ENCODE measurements at places on chromosomes 4 and X.

DNA sequence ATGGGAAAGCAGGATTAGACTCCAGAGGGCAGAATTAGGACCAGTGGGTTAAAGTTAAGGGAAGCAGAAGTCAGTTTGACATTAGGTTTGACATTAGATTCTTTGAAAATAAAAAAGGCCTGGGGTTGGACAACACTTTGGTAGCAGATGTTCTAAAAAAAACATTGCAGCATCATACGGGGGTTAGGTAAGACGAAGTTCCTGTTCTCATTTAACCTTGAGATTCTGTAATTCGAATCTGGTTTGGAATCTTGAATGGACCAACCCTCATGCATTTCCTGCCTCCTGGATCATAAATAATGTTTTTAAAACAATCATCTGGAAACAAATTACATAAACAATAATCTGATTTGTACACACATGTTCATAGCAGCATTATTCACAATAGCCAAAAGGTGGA lies 181.0 kb downstream of the SHROOM3 start:
- DNase-seq, result no peak

- DNase-seq, result no peak
Measured at GRCh38 chr4:81724925-81725329, 253.2 kb upstream of the RASGEF1B start.

GRCh38 chrX:96835660-96836289 lies 47.9 kb upstream of the RPA4 start:
- DNase-seq, result no peak

DNA sequence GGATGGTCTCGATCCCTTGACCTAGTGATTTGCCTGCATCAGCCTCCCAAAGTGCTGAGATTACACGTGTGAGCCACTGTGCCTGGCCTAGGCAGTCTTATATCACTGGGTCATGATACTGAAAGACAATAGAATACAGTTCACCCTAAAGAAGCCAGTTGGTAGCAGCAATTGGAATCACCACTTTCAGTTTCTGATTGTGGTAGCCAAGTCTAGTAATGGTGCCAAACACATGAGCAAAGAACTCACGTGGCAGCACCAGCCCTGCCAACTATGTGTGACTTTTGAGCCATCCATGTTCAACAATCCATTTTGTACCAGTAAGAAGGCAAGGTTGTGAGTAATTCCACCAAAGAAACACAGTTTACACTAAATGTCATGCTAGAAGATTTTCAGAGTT lies 548.4 kb downstream of the KLHL13 start:
- DNase-seq, result no peak

DNA sequence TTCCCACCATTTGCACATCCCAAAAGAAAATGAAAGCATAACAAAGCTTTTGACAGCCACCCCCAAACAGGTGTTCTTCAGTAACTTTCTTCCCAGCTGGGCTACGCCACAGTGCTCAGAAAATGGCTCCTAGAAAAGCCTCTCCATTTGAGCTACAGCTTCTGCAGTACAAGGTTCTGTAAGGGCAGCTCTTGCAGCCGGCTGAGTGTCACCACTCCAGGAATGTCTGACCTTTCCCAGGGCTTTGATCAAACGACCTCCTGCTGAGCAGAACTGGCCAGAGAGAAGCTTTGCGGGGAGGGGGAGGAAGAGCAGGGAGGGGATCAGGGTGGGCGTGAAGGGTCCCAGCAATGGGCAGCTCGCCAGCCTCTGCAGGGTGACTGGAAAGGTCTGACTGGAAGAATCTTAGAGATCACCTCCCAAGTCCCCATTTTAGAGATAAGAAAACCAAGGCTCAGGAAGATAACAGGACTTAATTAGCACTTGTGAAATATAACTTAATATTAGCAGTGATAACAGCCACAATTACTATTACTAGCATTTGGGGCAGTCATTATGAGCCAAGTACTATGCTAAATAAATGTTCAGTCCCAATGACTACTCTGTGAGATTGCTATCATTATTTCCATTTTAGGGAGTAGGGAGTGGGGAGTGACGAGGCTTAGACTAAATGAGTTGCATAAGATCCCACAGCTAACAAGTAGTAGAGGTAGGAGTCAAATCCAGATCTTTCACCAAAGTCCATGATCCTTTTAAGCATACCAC lies 51.1 kb downstream of the LEF1 start:
- no peak for DNase-seq

- no peak for DNase-seq
Measured at GRCh38 chr4:75985116-75985515, 5.6 kb downstream of the SDAD1 start.

GRCh38 chr4:139593091-139593564 lies 37.1 kb upstream of the SETD7 start:
- peak; percentile 68 for DNase-seq

GRCh38 chr4:128517739-128518510 lies 230.3 kb upstream of the PGRMC2 start:
- DNase-seq, result peak; percentile 79

- DNase-seq, result peak; percentile 9
Measured at GRCh38 chr4:57320849-57321248, 210.7 kb upstream of the IGFBP7 start.

- no peak for DNase-seq
Measured at GRCh38 chrX:85630901-85631300, 251.4 kb upstream of the POF1B start.

- peak; percentile 29 for DNase-seq
Measured at GRCh38 chr4:10582059-10582686, 102.4 kb downstream of the CLNK start.

GRCh38 chr4:187019896-187020295 lies 296.2 kb upstream of the FAT1 start:
- no peak for DNase-seq

DNA sequence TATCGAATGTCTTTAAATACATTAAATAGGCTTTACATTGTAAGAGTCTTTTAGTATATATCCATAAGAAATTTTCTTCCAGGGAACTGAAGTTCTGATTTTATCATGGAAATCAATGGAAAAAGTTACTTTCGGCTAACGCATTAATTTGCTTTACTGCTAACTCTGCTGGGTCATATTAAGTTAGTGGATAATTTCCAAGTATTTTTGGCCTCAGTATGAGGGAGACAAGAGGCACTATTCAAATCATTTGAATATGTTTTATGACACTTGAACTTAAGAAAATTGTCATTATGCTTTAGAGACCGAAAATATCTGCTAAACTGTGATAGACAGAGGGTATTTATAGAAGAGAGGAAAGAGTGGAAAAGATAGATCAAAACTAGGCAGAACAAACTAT lies 237.5 kb downstream of the PCDH7 start:
- DNase-seq, result peak; percentile 49

DNA sequence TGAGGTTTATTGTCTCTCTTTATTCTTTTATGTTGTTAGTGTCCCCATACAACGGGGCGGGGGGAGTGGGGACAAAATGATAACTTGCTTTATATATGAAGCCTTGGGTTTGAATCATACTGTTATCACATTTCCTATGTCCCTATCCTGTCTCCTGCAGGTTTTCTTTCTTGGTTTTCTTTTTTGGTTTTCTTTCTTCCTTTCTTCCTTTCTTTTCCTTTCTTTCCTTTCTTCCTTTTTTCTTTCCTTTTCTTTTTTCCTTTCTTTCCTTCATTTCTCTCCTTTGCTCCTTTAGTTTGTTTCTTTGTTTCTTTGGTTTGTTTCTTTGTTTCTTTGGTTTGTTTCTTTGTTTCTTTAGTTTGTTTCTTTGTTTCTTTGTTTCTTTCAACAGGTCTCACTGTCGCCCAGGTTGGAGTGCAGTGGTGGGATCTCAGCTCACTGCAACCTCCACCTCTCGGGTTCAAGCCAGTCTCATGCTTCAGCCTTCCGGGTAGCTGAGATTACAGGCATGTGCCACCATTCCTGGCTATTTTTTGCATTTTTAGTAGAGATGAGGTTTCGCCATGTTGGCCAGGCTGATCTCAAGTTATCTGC lies 4.8 kb downstream of the FMR1 start:
- DNase-seq, result no peak

DNA sequence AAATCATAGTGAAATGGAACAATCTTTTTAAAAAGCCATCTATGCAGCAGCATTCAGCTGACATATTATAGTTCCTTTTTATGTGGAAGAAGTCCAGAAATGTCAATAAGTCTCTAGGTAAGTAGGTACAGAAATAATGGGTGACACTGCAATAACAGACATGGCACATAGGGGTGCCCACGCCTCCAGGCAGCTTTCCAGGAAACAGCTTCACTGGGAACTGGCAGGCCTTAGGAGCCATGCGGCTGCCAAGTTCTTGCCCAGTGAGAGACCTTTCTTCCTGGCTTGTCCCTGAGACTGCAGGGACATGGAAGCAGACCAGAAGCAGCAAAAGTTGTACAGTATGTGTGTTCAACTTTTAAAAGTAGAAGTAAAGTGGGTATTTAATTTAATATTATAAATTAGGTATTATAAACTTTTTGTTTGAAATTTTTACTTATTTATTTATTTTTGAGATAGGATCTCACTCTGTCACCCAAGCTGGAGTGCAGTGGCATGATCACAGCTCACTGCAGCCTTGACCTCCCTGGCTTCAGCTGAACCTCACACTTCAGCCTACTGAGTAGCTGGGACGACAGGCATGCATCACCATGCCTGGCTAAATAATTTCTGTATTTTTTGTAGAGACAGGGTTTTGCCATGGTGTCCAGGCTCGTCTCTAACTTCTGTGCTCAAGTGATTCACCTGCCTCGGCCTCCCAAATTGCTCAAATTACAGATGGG lies 12.1 kb upstream of the ETNPPL start:
- no peak for DNase-seq

- DNase-seq, result no peak
Measured at GRCh38 chr4:154643493-154643892, 31.0 kb upstream of the FGG start.

DNA sequence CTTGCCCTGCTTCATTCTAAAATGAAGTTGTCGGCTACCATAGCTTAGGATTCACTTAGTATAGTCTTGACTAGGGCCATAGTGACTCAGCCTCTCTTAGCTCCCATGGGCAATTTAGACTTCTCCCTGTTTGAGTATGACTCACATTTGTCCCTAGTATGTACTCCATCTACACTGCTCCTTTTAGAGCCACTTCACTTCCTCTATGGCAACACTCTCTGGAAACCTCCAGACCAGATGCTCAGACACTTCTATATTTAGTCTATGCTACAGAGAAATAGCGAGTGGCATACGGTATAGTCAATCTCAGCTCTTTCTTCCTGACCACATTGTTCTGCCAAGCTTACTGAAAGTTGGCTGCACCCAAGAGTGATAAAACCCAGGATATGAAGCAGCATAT lies 11.2 kb downstream of the MEPE start:
- DNase-seq, result no peak

- peak; percentile 2 for DNase-seq
Measured at GRCh38 chrX:57821703-57822387, 88.4 kb downstream of the ZXDA start.

DNA sequence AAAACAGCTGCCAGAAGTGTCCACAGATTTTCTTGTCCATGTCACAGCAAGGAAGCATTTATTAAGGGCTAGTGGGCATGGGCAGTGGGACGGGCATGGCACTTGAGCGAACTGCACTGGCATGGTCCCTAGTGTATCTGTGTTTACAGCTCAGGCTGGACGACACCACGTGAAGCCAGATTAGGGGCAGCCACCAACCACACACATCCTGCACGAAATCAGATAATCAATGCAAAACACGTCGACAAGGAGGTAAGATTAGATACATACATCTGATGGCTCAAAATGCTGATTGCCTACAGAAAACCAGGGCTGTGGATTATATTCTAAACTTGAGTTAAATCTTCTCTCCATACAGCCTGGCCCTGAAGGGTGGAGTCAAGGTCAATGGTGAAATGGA lies 103.8 kb upstream of the ATP6AP2 start:
- no peak for DNase-seq

DNA sequence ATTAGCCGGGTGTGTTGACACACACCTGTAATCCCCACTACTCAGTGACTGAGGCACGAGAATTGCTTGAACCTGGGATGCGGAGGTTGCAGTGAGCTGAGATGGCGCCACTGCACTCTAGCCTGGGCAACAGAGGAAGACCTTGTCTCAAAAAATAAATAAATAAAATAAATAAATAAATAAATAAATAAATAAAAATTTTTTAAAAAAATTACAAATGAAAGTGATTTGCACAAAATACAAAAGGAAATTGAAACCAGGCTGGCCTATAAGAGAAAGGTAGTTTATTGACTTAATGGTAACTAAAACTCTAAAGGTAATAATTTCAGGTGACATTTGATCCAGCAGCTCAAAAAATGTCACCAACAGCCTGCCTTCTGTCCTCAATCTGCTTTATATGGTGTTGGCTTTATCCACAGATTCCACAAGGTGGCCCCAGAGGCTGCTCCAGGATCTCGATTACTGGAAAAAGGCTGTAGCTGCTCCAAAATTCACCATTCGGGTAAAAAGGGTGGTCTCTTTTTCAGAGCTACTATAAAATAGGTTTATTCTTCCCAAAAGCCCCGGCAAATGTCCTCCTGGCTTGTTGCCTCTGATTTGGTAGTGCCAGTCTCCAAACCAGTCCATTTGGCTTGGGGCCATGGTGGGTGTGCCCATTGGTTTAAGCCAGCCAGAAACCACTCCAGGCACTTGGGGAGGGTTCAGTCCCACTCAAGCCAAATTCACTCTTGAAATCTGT lies 61.4 kb upstream of the TRIM2 start:
- DNase-seq, result peak; percentile 81

DNA sequence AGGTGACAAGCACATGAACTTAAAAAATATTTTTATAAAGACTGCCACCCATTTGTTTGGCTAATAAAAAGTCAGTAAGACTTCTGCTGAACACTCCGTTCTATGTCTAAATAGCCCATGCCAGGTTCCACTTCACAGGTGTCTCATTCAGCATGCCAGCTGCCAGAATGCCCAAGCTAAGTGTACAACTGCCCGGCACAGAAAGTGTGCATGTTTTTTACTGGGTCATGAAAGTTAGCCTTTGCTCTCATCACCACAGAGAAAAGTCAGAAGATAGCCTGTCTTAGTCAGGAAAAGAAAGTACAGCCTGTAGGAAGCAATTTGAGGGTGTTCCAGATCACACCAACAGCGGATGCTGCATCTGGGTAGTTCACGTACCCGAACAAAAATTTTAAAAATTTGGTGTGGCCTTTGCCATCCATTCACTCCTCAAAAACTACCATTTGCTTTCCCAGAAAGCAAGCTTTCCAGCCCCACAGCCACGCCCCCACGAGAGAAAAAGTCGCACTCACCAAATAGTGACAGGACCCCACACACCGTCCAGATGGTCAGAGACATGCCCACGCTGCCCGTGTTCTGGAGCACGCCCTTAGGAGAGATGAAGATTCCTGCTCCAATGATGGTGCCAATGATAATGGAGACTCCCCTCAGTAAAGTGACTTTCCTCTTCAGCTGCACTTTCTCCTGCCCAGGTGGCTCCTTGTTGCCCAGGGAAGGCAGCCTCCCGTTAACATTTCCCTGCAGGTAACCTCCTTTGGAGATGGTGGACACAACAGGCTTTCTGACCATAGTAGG lies 671 bp downstream of the SLC7A11 start:
- no peak for DNase-seq

- no peak for DNase-seq
Measured at GRCh38 chrX:123749643-123750042, 16.8 kb upstream of the THOC2 start.

GRCh38 chr4:150970685-150971151 lies 44.4 kb downstream of the LRBA start:
- DNase-seq, result no peak

GRCh38 chrX:103061486-103061885 lies 2.5 kb downstream of the BEX1 start:
- DNase-seq, result no peak

- DNase-seq, result no peak
Measured at GRCh38 chr4:137700072-137700471, 167.8 kb upstream of the PCDH18 start.

Data from muscle of back (tissue), 13 donors.